ENCODE measurements at places on chromosomes 7 and 10.

DNA sequence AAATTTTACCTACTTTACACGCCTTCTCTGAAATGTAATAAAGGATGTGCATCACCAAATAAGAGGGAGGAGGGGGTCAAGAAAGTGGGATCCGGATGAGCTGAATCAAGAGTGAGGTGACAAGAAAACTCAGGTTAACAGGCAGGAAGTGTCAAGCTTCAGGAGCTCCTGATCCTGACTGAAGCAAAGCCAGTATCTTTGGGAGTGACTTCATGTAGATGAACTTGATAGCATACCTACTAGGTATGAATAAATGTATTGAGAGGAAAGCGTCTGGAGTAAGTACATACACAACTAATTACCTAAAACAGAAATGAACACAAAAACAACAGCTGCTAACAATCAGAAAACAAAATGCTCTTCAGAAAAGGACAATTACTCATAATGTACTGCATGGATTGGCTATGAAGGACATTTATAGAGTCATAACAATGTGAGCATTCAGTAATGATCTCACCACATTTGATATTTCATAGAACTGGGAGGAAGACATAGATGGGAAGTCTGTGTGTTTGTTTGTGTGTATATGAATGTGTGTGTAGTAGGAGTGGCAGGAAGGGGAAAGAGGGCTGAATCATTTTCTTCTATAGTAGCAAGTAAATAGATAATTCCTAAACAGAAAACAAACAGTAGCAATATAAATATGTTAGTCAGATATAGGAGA, 29.4 kb downstream of the PRKG1 start:
- DNase-seq = no peak

GRCh38 chr7:130276796-130277762, 10.4 kb downstream of the CPA2 start:
- no peak for DNase-seq

DNA sequence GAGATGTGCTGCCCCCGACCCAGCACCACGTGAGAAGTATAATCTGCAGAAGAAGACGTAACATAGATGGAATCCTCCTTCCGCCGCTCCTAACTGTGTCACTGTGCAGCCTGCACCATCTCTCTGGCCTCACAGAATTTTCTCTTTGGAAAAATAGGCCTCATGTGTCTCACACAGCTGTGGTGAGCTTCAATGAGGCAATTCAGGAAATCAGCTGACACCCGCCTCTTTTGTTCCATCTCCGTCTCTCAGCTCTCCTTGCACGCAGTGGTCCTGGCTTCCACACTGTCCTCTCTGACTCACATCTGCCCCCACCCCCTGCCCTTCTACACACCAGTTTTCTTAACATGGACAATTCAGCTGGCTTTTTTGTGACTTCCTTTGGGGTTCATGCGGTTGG, 7.2 kb downstream of the C10orf90 start:
- DNase-seq = no peak

- DNase-seq = no peak
Measured at GRCh38 chr7:82294382-82294784, 149.2 kb downstream of the CACNA2D1 start.

GRCh38 chr7:153858355-153858754, 193.8 kb upstream of the DPP6 start:
- no peak for DNase-seq

All from glutamatergic neuron (in vitro differentiated cells).